ENCODE measurements at places on chromosomes 1 and 21. TPM values are rescaled to one million over a fixed set of nuclear protein-coding genes. Genes with fewer than 3 reads are reported as not detected.

The IFNLR1 gene
- total RNA-seq = 1.6 TPM

The PPFIA4 gene
- total RNA-seq = 6.4 TPM

The SYCP1 gene
- not detected for total RNA-seq

The CFAP141 gene
- not detected for total RNA-seq

The CAPZA1 gene
- total RNA-seq = 249 TPM

The AMY2A gene
- total RNA-seq = not detected

The MOB3C gene
- 29.4 TPM for total RNA-seq

The OR2L5 gene
- not detected for total RNA-seq

The PIK3R3 gene
- 3.8 TPM for total RNA-seq

The WNT4 gene
- total RNA-seq = not detected

The FOXD3 gene
- total RNA-seq = not detected

The CRABP2 gene
- 1.8 TPM for total RNA-seq

The DTL gene
- 54.4 TPM for total RNA-seq

The KLHDC7A gene
- not detected for total RNA-seq

The PRCC gene
- total RNA-seq = 90.1 TPM

The FCRL5 gene
- not detected for total RNA-seq

The ETV3L gene
- not detected for total RNA-seq

The F13B gene
- total RNA-seq = not detected

The MTARC2 gene
- not detected for total RNA-seq

The MCOLN3 gene
- 12.3 TPM for total RNA-seq

The KRTAP19-1 gene
- not detected for total RNA-seq

The PROX1 gene
- total RNA-seq = not detected

All from T-helper 1 cell treated with Interleukin-12 subunit alpha and Interleukin-12 subunit beta and Interleukin-4 antibody, amounts not matched to agents 30 ng/mL and 1 ng/mL, for 36 hours (primary cell).